EH (cell line): ENCODE measurements at places on chromosomes 13 and 19.

DNA sequence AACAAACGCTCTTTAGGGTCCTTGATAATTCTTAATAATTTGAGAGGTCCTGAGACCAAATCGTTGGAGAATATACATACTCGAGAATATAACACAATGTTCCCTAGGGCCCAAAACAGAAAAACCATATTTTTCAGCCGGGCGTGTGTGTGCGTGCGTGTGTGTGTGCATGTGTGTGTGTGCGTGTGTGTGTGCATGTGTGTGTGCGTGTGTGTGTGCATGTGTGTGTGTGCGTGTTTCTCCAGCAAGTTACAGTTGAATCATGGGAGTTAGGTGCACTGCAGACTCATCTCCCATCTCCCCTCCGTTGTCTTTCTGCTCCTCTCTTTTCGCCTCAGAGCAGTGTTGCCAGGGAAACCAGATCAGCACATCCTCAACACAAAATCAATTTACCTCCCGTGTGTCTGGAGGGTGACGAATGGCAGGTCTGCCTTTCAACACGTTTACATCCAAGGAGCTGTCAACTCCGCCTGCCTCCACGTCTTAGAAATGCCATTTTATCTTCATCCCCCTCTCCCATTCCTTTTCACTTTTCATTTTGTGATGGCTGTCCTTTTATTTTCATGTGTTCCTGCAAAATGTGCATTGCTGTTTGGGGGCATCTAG is 8.3 kb upstream of the PNMA8B start:
- DNase-seq: no peak

GRCh38 chr13:80313668-80314256 is 27.2 kb downstream of the SPRY2 start:
- DNase-seq: no peak

- DNase-seq: peak; percentile 91
Observed at GRCh38 chr19:40614622-40615411, 13.6 kb downstream of the LTBP4 start.

DNA sequence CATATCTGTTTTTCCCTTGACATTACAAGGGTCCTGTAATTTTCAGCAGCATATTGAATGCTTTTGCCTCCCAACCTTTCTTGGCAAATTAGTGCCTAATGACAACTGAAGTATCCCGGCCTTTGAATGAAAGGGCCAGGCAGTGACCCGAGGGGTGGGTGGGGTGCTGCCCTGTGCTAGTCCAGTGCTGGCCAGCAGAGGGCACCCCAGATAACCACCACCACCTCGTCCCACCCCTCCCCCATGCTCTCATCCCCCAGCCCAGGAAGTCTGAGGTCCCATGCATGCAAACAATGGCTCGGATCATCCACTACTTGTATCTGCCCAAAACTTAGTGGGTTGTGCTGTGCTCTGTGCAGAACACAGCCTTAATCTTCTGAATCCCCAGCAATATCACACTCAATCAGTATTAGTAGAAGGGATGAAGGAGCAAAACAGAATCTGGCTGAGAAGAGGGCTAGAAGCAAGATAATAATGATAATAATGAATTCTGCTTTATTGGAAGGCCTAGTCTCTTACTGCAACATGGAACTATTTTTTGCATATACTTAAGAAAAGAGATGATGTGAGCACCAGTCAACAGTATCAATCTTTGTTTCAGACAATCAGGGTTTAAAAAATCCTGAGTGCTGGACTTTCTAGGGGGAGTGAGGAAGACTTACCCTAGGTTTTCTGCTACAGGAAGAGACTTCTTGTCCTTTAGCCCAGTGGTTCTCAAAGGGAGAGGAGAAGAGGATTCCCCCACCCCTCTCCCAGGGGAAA is 3.8 kb downstream of the ATP12A start:
- peak; percentile 57 for DNase-seq

- DNase-seq: no peak
Observed at GRCh38 chr13:54614726-54615125, 1586.1 kb downstream of the OLFM4 start.

DNA sequence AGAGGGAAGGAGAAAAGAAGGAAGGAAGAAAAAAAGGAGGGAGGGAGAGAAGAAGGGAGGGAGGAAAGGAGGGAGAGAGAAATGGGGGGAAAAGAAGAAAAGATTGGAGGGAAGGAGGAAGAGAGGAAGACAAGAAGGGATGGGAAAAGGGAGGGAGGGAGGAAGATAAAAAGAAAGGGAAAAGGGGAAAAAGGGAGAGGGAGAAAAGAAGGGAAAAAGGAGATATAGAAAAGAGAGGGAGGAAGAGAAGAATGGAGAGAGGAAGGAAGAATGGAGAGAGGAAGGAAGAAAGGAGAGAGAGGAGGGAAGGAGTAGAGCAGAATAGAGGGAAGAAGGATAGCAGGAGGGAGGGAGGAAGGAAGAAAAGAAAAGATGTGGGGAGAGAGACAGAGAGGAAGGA is 334.6 kb downstream of the TSHZ3 start:
- DNase-seq: no peak

DNA sequence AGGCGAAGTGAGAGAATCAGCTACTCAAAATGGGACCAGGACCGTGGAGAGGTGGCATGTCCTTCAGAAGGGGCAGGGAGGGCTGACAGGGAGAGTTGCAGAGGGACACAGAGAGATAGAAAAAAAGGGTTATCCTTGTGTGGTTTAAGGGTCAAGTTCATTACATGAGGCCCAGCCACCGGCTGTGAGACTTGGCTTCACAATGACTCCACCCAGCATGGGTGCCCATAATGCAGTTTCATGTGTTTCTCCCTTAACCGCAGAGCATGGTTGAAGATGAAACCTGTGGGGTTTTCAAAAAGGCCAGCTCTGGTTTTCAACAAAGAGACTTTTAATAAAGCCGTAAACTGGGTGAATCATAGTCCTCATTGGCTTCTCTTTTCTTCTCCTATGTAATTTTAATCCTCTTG is 164.6 kb downstream of the KLF5 start:
- no peak for DNase-seq

DNA sequence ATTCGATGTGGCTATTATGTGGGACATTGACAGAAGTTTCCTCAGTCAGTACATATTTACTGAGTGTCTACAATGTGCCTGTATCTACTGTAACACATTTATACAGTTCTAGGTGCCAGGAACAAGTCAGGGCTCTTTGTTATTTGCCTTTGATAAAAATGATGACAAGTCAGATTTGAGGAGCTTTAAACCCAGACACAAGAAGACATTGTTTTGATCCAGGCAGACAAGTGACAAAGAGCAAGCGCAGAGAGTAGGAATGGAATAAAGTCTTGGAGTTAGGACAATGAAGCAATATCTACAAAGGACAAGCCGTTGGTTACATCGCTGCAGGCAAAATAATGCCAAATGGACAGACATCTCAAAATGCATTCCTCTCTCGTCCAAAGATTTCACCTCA is 70.1 kb downstream of the ITGBL1 start:
- no peak for DNase-seq
